ENCODE measurements at places on chromosomes 2 and 18. TPM values are rescaled to one million over a fixed set of nuclear protein-coding genes. Genes with fewer than 3 reads are reported as not detected.

The IL1F10 gene
- total RNA-seq: not detected

The MRO gene
- total RNA-seq: not detected

The UGT1A3 gene
- total RNA-seq: 0.43 TPM

The HNRNPLL gene
- total RNA-seq: 36.9 TPM

The FARSB gene
- 9.0 TPM for total RNA-seq

The C18orf54 gene
- 2.0 TPM for total RNA-seq

The DSC2 gene
- total RNA-seq: 69.5 TPM

The LYG2 gene
- total RNA-seq: not detected

The OTOS gene
- not detected for total RNA-seq

The FAM136A gene
- total RNA-seq: 21.5 TPM

The PROKR1 gene
- not detected for total RNA-seq

The CAVIN2 gene
- 4.2 TPM for total RNA-seq

The MEP1B gene
- 0.11 TPM for total RNA-seq

The TRPM8 gene
- total RNA-seq: not detected

The ANKRD30BL gene
- total RNA-seq: not detected

The NR4A2 gene
- total RNA-seq: 0.43 TPM

The ANXA4 gene
- 113 TPM for total RNA-seq

The DLX1 gene
- total RNA-seq: not detected

The SPR gene
- 21.2 TPM for total RNA-seq

The NOL4 gene
- total RNA-seq: 0.65 TPM

All from placental epithelial cell (primary cell).